M059J (cell line): ENCODE measurements at places on chromosomes 7 and 10.
A peak's percentile ranks its signal among the peaks of the same experiment; 100 is the strongest.

- no peak for DNase-seq
Measured at GRCh38 chr7:64045301-64046040, at the start of gene ZNF727. Gene ZNF727, plus strand, starts transcription at chr7:64045434. Its CDS starts 188 bp downstream, at chr7:64045622.

GRCh38 chr10:44571701-44572100 is 186.8 kb upstream of the CXCL12 start:
- peak; percentile 86 for DNase-seq

GRCh38 chr7:38801786-38802185 is 107.2 kb downstream of the VPS41 start:
- no peak for DNase-seq

- no peak for DNase-seq
Measured at GRCh38 chr10:49744091-49744685, 17.9 kb downstream of the OGDHL start.

DNA sequence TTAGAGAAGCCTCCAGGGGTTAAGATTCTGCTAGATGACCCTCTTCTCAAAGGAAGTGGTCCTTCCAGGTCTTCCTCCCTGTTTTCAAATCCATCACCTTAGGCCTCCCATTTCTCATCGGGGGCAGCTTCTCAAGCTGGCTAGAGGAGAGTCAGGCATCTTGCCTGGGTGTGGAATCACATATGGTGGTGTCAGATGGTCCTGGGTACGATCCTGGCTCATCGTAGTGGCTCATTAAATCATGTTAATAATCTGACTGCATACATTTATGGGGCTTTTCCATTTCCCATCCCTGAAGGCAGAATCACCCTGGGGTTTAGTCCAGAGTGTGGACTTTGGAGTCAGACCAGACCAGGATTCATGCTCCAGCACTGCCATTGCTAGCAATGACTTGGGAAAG is 132.6 kb downstream of the RPS24 start:
- no peak for DNase-seq

DNA sequence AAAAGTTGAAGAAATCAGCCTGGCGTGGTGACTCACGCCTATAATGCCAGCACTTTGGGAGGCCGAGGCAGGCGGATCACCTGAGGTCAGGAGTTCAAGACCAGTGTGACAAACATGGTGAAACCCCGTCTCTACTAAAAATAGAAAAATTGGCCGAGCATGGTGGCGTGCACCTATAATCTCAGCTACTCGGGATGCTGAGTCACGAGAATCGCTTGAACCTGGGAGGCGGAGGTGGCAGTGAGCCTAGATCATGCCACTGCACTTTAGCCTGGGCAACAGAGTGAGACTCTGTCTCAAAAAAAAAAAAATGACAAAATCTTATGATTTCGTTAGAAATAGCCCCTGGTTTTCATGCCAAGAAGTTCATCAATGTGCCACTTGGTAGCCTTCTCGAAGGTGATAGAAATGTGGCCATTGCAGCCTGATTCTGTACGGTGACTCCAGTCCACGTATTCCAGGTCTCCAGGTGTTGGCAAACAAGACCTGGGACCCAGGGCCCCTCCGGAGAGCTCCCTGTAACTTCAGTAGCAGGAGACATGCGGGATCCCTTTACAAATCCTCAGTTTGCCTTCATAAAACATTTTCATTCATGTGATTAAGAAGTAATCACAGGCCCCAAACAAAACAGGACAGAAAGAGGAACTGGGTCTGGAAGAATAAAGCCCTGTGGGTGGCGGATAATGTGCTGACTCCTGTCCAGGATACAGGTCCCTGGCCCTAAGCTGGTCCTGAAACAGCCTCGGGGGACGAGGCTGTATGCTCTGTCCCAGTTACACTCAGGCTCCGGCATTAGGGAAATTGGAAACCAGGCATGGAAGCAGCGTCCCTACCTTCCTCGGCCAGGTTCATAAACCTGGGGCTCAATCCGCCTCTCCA is 207.3 kb upstream of the SH2B2 start:
- DNase-seq: no peak

- no peak for DNase-seq
Measured at GRCh38 chr10:45261243-45261775, 54.1 kb downstream of the OR13A1 start.

DNA sequence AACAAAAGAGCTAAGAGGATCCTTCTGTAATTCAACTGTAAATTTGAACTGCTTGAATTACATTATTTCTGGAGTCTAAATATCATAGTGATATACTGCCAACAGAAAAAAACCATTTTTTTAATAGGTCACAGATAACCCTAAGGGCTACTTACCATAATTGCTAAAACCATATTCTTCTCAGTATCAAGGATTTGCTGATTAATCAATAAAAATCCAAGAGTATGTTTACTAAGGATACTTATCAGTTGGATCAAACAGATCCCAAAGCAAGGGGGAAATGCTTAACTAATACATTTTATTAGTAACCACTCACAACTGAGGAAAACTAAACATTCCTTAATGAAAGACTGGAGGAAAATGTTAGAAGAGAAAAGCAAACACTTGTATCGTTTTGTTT is 166.0 kb downstream of the PIP4K2A start:
- no peak for DNase-seq

- DNase-seq: no peak
Measured at GRCh38 chr10:125961743-125962142, 65.4 kb downstream of the FANK1 start.

GRCh38 chr10:72076756-72077155 is 11.6 kb downstream of the SPOCK2 start:
- DNase-seq: no peak

DNA sequence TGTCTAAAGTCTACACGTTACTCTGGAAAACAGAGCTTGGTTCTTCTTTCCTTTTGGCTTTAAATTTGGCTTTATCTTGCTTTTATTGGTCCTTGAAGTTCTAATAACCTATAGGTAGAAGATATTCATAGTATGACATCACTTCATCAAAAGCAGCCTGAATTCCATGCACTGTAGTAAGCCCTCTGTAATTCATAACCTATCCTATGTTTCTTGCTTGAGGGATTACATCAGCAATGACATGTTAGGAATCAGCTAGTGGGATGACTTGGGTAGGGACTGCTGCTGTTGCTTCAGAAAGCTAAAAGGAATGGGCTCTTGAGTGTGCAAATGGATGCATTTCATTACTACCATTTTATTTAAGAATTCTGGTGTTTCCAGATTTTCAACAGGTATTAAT is 184.9 kb downstream of the PTEN start:
- DNase-seq: no peak

GRCh38 chr7:8284606-8285005 is 22.6 kb upstream of the ICA1 start:
- DNase-seq: no peak

GRCh38 chr7:116772926-116773749 is 89.2 kb upstream of the CAPZA2 start:
- peak; percentile 15 for DNase-seq

DNA sequence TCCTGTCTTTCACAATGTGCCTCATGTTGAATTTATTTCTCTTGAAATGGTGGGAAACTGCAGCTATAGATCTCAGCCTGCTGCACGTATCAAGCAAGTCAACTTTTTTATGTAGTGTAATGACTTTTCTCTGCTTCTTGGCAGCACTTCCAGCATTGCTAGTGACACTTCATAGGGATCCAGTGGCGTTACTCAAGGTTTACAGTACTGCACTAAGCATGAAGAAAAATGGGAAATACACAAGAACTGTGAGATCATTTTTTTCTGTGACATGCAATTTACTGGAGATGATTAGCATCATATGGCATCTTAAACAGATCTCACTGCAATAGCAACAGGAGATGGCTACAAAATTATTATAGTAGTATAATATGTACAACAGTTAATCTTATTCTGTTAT is 90.9 kb downstream of the POLR1F start:
- peak; percentile 18 for DNase-seq

GRCh38 chr10:67114945-67115344 is 189.1 kb downstream of the LRRTM3 start:
- no peak for DNase-seq

DNA sequence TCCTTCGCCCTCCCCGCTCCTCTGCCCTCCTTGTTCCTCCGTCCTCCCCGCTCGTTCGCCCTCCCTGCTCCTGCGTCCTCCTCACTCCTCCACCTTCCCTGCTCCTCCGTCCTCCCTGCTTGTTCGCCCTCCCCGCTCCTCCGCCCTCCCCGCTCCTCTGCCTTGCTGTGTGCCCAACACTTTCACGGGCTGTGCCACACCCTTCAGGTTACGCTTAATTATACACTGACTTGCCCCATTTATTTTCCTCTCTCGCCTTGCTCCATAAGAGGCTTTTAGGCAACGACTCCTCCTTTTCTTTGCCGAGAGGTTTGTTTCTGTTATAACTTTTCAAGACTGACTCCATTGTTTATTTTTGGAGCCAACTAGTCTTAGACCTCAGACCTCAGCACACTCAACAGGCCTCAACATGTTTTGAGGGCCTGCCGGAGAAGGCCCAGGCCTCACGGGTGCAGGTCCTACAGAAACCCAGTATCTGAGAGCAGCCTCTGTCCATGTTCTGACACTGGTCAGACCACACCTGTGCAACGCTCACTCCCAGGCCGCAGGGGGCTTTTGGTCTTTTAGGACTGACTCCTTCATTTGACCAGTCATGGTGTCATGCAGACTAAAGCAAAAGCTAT is 18.2 kb upstream of the PRKAG2 start:
- no peak for DNase-seq

- no peak for DNase-seq
Measured at GRCh38 chr7:114649689-114650088, 235.1 kb downstream of the FOXP2 start.

DNA sequence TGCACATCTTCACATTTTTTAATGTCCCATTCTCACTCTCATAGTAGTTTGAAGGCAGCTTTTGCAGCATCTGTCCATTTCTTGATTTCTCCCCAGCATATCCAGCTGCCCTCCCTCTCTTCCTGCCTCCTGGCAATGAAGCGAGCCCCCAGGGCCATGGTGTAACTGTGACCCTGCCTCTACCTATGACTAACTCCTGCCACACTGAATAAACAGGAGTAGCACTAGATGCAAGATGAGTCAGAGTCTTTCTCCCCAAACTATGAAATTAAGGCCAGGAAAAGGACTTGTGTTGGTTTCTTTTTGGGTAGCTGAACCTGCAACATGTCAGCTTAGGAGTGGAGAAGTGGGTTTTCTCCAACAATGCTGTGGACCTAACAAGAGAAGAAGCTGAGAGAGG is 329.0 kb downstream of the RNLS start:
- DNase-seq: peak; percentile 96

DNA sequence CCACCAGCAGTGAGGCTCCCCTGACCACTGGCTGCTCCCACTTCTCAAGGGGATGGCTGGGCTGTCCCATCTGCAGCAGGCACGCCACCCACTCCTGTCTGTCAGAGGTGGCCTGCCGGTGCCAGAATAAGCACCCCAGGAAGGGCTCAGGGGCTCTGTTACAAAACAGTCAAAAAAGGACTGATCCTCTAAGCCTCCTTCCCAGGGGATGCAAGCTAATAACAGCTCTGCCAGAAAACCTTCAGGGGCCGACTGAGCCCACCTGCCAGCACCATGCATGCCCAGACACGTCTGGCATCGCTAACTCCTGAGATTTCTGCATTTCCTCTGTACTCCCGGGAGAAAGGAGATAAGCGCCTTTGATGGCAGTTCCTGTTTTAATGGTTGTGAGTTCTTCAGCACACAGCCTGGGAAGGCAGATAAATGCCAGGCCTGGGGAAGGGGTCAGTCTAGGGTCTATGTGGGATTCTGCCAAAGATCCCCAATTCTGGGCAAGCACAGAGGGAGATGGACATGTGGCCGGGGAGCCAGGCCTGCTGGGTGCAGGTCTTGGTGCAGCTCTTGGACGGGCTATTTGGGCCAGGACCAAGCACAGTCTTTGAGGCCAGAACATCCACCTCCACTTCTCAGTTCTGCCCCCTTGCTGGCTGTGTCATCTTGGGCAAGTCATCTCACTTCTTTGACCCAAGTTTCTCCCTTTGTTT is 128.4 kb downstream of the ARHGAP22 start:
- DNase-seq: no peak

DNA sequence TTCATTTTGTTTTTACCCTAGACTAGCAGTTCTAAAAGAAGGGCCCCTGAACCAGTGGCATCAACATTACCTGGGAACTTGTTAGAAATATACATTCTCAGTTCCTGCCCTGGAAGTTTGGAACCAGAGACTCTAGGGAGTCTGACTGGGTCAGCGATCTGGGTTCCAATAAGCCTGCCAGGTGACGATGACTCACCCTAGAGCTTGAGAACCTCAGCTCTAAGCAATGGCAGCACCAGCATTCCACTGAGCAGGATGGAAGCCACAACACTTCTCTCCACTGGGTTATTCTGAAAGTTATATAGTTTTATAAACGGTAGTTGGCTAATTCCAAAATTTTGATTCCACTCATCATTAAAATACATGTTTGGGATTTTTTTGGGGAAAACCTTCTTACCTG is 97.0 kb upstream of the AMPH start:
- DNase-seq: peak; percentile 78

DNA sequence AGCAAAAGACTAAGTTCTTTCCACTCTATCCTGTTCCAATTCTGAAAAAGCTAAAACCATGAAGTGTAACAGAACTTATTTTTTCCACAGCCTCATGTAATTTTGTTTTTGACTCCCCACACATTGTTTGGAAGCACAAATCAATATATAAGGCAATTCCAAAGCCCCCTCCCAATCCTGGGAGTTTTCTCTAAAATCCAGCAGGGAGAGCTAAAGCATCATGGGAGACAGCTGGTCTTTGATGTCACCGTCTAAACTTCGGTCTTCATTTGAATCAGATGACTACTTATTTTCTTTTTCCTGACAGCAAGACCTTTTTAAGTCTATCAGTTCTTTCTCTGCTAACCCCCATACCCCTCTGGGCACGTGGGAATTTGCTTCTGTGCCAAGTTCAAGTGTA is 33.3 kb upstream of the PON1 start:
- DNase-seq: no peak

- DNase-seq: no peak
Measured at GRCh38 chr7:69517985-69518704, 80.1 kb upstream of the AUTS2 start.

GRCh38 chr10:35058134-35058533 is 32.0 kb downstream of the CUL2 start:
- peak; percentile 83 for DNase-seq

- DNase-seq: no peak
Measured at GRCh38 chr7:50331564-50332208, 27.2 kb downstream of the IKZF1 start.

DNA sequence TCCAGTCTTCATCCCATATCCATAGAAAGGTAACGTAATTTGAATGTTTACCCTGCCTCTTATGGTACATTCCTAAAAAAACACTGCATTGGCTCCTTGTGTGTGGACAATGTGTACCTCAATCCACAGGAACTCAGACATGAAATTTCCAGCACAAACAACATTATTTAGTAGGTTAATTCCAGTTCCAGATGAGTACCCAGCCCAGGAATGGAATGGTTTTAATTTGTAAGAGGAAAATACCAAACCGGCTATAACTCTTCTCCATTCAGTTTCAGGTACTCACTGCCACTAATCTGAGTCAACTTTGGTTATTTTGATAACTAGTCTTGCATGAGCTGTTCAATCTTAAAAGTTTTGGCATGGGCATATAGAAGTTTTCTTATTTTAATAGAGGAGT is 39.0 kb downstream of the TFPI2 start:
- DNase-seq: peak; percentile 27

- no peak for DNase-seq
Measured at GRCh38 chr10:7988989-7989388, 65.5 kb upstream of the GATA3 start.
